ENCODE measurements at places on chromosomes 7 and 10.

GRCh38 chr10:89308736-89309135, 6.9 kb downstream of the IFIT2 start:
- no peak for DNase-seq

GRCh38 chr10:34121781-34122622, 693.1 kb downstream of the PARD3 start:
- DNase-seq, result peak; percentile 77

- DNase-seq, result no peak
Observed at GRCh38 chr10:7485244-7485556, 74.4 kb upstream of the SFMBT2 start.

GRCh38 chr7:105204953-105205352, 183.8 kb downstream of the SRPK2 start:
- DNase-seq, result no peak

DNA sequence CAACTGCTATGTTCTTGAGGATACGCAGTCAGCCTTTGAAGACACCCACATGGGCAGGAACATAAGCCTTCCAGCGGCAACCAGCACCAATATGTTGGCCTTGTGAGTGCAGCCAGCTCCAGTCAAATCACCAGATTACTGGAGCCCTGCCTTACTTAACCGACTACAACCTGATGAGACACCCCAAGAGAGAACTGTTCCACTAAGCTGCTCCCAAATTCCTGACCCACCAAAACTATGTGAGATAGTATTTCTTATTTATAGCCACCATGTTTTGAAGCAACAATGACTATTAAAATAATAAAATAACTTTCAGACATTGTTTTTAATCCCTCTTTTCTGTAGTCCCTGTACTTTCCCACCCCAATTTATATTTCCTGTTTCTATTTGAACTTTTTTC, 179.6 kb downstream of the ADK start:
- DNase-seq, result no peak

- DNase-seq, result peak; percentile 13
Observed at GRCh38 chr10:73263693-73264347, 11.4 kb upstream of the MRPS16 start.

DNA sequence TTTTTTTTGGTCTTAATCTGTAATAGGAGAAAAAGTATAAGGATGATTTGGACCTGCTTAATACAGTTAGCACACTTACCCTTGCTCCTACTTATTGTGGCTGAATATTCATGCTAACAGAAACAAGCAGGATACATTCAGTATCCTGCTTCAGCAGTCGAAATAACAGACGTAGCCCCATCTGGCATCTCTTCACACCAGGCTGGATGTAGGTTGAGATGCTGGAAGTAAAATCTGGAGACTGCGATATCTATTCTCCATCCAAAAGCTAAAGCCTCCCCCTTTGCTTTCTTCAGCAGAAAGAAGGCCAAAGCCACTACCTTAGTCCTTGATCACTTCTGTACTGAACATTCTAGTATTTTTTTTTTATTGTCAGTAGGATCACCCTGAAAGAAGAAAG, 537.4 kb downstream of the AUTS2 start:
- DNase-seq, result no peak
